Stimulated activated naive CD8-positive, alpha-beta T cell treated with anti-CD3 and anti-CD28 coated beads, Interleukin-15, Interleukin-2, amounts not matched to agents 100 U/mL and 50 U/mL, for 24 hours (primary cell): ENCODE measurements at places on chromosomes 2 and 18.
A peak's percentile ranks its signal among the peaks of the same experiment; 100 is the strongest.

GRCh38 chr18:532632-533031, 32.1 kb upstream of the COLEC12 start:
- DNase-seq, result no peak

- no peak for DNase-seq
Observed at GRCh38 chr2:165003443-165004130, 48.3 kb upstream of the SLC38A11 start.

GRCh38 chr2:157291018-157291417, 33.5 kb downstream of the GALNT5 start:
- DNase-seq, result no peak

DNA sequence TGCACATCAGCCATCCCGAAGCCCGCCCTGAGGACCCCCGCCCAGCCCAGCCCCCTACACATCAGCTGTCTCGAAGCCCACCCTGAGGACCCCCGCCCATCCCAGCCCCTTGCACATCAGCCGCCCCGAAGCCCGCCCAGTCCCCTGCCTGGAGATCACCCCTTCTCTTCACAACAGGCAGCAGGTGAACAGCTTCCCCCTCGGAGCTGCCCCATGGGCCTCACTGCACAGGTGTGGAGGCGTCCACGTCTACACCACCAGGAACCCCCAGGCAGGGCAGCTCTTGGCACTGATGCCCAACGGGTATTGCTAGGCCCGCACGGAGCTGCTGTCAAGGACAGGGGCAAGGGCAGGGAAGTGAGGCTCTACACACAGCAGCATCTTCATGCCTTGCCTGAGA, 137.6 kb downstream of the HDAC4 start:
- no peak for DNase-seq

DNA sequence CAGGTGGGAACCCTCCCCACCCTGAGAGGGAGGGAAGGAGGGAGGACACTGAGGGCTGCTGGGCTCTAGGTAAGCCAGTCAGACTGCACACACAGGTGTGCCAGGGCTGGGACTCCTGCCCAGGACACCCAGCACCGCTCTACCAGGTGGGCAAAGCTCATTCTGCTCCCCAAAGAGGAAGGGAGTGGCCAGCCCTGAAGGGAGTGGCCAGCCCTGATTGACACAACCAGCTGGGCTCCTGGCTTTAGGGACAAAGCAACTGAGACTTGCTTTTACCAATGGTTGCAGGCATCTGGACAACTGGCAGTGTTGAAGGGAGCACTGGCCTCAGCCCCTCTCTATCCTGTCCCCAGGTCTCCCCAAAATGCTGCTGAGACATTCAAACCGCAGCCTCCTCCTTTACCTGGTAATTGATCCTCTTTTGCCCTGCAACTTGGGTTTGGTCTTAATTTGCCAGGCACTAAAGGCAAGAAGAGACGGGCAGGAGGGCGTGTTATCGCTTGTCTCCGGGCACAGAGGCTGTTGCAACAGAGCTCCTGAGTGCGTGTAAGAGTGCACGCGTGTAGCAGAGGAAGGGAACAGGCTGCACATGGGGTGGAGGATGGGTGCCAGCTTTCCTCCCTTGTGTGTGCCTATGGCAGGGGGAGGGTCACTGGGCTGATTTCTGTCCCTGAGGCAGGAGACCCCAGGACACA, 14.5 kb upstream of the FOSL2 start:
- no peak for DNase-seq

DNA sequence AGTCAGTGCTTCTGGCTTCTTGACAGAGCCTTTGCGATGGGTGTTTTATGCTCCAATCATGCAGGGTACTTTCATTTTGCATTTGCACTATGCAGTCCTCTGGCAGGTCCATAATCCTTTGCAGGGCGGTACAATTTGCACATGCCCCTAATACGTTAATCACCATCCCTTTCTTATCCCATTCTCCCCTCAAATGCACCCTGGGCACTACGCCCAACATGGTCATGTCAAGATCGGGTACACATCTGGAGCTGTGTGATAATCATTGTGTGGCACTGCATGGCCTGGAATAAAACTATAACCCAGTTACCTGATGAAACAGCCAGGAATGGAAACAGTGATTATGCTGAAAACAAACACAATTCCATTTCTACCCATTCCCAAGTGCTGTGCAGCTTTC, 27.7 kb downstream of the LOXHD1 start:
- no peak for DNase-seq

GRCh38 chr2:109049022-109049421, 60.0 kb upstream of the EDAR start:
- DNase-seq, result no peak

- DNase-seq, result no peak
Observed at GRCh38 chr2:227407591-227408151, 19.9 kb upstream of the SCYGR1 start.

- peak; percentile 81 for DNase-seq
Observed at GRCh38 chr2:38076710-38077430, 919 bp upstream of the CYP1B1 start.

DNA sequence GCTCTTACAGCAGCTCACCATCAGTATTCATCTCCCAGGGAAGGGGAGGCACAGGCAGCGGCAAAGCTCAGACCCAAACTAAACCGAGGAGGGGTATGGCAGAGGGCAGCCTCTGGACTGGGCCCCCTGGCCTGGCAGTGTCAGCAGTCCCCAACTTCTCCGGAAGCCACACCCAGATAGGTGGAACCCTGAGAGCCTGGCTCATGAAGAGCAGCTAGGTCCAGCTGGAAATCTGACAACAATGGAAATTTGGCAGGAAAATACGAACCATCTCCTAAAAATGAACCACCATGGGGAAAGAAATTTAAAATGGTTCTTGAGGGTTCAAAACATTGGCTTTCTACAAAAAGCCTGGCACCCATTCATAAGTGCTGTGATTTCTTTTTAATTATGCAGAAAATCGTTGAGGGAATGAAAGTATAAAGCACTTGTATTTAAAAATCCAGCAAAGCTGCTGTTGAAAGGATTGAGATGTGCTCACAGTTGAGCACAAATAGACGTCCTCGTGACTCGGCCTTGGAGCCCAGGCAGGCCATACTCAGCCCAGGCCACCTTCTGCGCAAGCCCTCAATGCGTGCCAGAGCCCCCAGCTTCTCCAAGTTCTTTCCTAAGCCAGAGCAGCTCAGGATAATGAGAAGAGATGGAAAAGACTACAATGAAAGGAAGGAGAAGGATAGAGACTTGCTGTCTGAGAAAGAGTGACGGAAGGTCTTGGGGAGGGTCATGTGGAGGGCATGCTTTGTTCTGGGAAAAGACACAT, 93.0 kb downstream of the COL6A3 start:
- no peak for DNase-seq

- DNase-seq, result no peak
Observed at GRCh38 chr2:85929096-85930050, 40.6 kb upstream of the ST3GAL5 start.

GRCh38 chr2:18749912-18750526, 160.7 kb upstream of the NT5C1B start:
- peak; percentile 56 for DNase-seq

- no peak for DNase-seq
Observed at GRCh38 chr2:189783451-189783926, 650 bp downstream of the ORMDL1 start.

- DNase-seq, result no peak
Observed at GRCh38 chr2:106232638-106233349, 38.7 kb upstream of the UXS1 start.

- DNase-seq, result no peak
Observed at GRCh38 chr2:223800908-223801307, 36.5 kb downstream of the AP1S3 start.

- no peak for DNase-seq
Observed at GRCh38 chr2:70369082-70369481, 67.2 kb upstream of the FAM136A start.

DNA sequence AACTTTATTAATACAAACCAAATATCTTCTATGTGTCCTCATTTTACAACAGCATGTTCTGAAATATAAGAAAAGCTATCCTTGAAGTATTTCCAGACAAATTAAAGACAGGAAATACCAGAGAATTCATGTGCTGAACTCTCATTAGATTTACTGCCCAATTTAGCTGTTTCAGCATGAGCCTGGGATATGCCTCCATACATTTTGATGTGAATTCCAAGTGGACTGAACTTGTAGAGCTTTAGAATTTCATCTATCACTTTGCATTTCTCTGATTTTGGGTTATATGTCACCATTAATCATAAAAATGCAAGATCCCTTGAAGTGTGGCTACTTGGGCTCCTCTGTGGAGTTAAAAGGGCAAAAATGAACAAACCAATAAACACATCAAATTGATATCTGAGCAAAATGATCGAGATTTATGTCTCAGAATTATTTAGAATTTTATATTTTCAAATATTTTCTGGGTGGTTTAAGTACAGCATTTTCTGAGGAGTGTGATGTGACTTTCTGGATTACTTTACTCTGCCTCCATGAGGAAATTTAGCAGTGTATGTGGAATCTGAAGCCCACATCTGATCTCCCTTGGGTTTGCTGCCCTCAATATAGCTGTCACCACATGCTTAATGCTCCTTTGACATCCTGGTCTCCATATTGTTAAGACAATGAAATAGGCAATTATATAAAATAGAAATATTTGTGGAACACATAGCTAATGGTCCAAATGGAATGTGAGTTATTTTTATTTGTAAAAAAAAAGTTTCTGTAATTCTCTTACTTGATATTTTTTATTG, 206.6 kb upstream of the RBMS1 start:
- DNase-seq, result no peak

DNA sequence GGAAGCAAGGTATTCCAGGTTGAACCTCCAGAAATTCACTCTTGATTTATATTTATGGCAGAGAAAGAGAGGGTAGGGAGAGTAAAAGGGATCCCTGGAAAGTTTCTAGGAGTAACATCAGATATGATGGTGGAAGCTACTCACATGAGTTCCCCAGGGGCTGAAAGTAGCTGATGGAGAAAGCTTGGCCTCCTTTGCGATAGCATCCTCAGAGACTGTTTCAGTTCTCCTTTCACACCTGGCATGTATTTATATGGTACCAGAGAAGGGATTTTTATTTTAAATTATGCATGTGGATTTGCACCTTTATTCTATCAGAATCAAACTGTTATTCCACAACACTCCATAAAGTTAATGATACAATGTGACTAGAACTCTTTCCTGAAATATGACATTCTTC, 126.3 kb upstream of the OSR1 start:
- DNase-seq, result no peak

- no peak for DNase-seq
Observed at GRCh38 chr2:67070826-67071225, 326.3 kb upstream of the ETAA1 start.

DNA sequence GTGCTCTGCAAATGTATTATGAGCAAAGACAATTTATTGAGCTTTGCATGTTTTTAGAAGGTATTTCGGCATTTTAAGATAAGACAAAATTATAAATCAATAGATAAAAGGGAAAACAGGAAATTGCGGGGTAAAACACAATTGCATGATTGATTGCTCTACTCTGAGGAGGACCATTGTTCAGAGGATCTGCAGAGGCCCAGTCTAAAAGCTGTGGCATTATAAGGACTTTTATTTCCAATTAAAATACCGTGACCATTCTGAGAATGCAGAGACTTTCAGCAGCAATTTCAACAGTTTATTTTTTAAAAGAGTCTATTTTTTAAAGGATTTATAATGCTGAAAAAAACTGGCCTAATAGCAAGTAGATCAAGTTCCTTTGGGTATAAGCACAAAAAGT, 62.0 kb downstream of the TPGS2 start:
- DNase-seq, result no peak

DNA sequence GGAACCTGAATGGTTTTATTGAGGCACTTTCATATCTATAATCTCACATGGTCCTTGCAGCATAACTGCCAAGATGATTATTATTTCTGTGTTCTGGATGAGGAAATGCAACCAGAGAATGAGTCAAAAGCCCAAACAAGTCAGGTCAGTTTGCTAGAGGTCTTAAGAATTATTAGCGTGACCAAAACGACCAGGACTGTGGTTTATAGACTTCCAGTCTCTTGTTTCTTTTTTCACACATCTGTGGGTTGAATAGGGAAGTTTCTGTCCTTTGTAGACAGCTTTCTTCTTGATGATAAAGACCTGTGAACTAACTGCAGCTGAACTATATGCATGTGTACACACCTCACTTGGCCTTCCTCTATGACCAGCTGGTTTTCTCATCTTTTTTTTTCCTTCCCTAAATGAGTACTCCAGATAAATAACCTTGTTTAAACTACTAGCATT, 13.9 kb downstream of the ADAM23 start:
- DNase-seq, result no peak

DNA sequence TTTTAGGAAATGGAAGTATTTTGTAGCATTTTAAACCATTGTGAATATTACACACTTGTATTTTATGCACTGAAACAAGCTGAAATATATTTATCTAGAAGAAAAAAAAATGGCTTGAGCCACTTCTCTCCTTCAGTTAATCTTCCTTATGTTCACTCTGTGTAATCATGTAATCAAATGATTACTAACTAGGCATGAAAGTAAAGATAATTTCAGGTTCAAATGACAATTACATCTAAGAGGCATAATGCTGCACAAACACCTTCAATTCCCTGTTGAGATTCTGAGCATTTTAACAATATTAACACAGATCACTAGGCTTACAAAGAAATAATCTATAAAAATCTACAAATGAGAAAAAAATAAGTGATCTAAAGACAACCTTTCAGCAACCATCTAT, 119.6 kb upstream of the ITGB6 start:
- DNase-seq, result no peak

- peak; percentile 30 for DNase-seq
Observed at GRCh38 chr2:38666556-38666910, 619 bp downstream of the GALM start.
